Activated naive CD8-positive, alpha-beta T cell treated with anti-CD3 and anti-CD28 coated beads for 36 hours (primary cell): ENCODE measurements at places on chromosomes 4 and X. TPM values are rescaled to one million over a fixed set of nuclear protein-coding genes. Genes with fewer than 3 reads are reported as not detected.

The GPM6B gene
- not detected for total RNA-seq

- no peak overlapping the region for H3K27ac ChIP-seq
- no peak for DNase-seq
- H3K27me3 ChIP-seq: no peaks in the 10 kb centered on the region
- no peak overlapping the region for H3K4me3 ChIP-seq
These were observed 398.6 kb upstream of the RASGEF1B start for GRCh38 chr4:81870275-81870674.

DNA sequence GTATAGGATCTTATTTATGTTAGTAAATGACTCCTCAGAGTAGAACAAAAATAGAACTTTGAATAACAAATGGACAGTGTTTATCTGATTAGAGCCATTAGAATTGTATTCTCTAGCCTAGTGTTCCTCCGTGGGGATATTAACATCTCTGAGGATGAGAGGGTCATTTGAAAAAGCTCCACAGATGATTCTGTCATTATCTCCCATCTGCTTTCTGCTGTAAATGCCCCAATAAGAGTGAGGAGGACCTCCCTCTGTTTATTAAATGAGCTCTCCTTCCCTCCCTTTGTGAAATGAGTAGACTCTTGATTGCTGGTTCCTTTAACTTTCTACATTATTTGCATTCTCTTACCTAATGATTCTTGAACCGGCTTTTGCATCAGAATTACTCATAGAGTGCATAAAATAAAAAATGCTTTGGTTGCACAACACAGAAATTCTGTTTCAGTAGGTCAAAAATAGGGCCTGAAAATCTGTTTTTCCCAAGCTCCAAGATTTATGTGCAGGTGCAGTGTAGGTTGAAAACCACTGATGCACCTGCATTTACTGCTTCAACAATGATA, 18.0 kb downstream of the GC start:
- H3K27ac ChIP-seq: no peak overlapping the region
- H3K4me3 ChIP-seq: no peak overlapping the region
- DNase-seq: no peak
- H3K27me3 ChIP-seq: no peaks in the 10 kb centered on the region
- H3K4me1 ChIP-seq: no peaks in the 10 kb centered on the region

DNA sequence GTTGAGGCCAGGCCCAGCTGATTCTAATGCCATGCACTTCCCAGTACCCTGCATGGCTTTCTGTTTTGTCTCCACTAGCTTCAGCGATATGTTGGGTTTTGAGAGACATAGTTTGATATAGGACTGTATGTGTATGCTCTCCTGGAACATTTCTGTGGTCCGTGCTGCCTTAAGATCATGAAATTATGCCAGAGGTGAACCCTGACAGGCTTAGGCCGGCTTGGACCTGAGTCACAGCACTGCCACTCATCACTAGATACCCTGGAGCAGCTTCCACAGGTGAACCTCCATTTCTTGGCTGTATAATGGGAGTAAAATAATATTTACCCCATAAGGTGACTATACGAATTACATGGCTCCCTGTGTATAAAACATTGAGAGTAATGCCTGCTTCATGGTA, 6.4 kb downstream of the SGMS2 start:
- no peaks in the 10 kb centered on the region for H3K36me3 ChIP-seq
- H3K27ac ChIP-seq: no peak overlapping the region
- no peak for DNase-seq

The C4orf54 gene
- total RNA-seq: not detected

DNA sequence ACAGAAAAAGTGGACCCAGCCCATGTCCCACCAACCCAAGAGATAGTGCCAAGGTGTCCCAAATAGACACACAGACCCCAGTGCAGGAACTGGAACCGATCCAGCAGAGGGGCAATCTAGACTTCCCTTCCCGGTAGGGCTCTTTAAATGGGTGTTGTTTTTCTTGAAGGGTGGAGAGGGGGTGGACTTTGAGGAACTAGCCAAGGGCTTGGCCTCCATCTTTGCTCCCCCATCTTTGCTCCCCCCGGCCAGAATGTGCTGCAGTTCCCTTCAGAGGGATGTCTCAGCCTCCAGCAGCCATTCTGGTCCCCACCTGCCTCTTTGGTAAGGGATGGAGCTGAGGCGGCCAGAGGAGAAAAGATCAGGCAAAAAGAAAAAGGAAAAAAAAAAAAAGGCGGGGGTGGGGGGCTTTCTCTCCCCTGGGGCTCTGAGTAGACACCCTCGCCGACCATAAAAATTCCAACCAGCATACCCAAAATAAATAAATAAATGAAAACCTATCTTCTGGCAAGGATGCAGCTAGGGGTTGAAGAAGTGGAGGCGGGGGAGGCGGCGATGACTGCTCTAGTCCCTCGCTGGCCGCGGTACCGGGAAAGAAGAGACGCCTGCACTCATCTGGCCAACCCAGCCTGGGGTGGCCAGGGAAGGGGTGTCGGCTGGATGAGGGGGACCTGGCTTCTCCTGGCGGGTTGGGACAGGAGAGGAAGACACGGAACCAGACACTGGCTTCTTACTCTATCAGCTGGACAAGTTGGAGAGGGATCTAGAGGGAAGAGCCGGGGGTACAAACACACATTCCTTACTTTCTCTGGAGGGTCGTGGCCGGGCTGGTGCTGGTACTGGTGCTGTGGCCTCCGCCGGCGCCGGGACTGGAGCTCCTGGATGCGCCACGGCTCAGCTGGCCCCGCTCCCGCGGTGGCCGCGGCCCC, 38.5 kb upstream of the IQSEC2 start:
- DNase-seq: no peak
- H3K4me1 ChIP-seq: peaks cover 6% of the 10 kb centered on the region
- H3K27ac ChIP-seq: no peak overlapping the region
- no peaks in the 10 kb centered on the region for H3K36me3 ChIP-seq

The TLR3 gene
- total RNA-seq: not detected

The RPS6KA6 gene
- total RNA-seq: 0.33 TPM

The AFM gene
- not detected for total RNA-seq

GRCh38 chr4:134668237-134668636, 466.6 kb upstream of the PABPC4L start:
- no peaks in the 10 kb centered on the region for H3K36me3 ChIP-seq
- H3K27me3 ChIP-seq: no peaks in the 10 kb centered on the region
- no peak for DNase-seq
- H3K4me1 ChIP-seq: no peaks in the 10 kb centered on the region
- H3K27ac ChIP-seq: no peak overlapping the region

DNA sequence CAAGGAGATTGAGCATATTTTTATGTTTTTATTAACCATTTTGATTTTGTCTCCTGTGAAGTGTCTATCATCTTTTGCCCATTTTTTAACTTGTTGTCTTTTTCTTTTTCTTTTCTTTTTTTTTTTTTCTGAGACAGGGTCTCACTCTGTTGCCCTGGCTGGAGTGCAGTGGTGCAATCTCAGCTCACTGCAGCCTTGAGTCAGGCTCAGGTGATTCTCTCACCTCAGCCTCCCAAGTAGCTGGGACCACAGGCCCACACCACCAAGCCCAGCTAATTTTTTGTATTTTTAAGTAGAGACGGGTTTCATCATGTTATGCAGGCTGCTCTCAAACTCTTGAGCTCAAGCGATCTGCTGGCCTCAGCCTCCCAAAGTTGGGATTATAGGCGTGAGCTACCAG, 4.6 kb upstream of the ADD1 start:
- DNase-seq: no peak
- H3K27ac ChIP-seq: peak overlapping the region; percentile 89
- peaks cover 53% of the 10 kb centered on the region for H3K4me1 ChIP-seq

DNA sequence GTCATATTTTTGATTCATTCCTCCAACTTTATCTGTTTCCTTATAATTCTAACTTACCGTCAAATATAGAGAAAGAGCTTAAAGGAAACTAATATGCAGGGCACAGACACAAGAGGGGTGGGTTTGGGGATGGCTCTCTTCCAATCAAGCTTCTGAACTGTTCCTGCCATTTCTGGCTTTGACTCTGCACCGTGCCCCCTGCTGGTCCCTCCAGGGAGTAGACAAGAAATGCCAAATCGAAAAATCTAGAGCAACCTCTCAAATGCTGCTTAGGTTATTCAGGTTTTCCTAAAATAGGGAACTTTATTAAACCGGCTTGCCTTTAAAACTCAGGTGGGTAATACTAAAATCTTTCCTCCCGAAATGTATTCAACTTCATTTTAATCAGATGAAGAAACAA, 39.8 kb upstream of the VCX3A start:
- H3K4me3 ChIP-seq: no peak overlapping the region
- DNase-seq: no peak
- no peak overlapping the region for H3K27ac ChIP-seq
- no peaks in the 10 kb centered on the region for H3K36me3 ChIP-seq
- H3K27me3 ChIP-seq: no peaks in the 10 kb centered on the region

The GC gene
- total RNA-seq: not detected

DNA sequence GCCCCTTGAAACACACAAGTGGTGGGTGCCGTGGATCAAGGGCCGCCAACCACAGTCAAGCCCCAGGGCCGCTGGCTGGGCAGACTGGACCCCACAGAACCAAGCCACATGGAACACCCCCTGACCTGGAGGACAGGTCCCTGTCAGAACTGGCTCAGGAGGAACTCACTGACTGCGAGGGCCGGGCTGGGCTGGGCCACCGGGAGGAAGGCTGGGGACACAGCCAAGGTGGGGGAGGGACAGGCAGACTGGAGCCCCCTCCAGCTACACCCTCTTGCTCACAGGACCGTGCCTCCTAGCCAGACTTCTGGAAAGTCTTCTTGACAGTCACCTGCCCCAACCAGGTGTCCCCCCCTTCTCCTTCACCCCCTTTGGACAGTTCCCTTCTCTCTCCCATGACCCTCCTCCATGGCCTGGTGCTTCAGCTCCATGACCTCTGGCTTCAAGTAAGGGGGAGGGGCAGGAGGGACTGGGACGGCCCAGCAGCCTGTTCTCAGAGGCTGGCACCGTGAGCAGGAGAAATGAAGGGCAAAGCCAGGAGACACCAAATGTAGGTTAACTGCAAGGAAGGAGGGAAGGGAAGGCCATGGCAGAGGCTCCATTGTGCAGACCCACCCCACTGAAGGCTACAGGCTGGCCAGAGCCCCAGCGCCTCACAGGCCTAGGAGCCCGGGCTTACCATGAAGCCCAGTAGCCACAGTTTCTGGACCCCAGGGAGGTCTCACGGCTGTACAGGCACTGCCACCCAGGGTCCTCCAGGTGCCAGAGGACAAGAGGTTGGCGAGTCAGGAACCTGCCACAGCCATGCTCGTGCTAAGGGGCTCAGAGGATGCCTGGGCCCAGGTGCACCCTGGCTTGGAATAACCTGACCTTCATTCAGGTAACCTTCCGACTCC, 22.6 kb upstream of the DUSP9 start:
- no peaks in the 10 kb centered on the region for H3K4me1 ChIP-seq
- no peak overlapping the region for H3K27ac ChIP-seq
- no peak for DNase-seq
- no peaks in the 10 kb centered on the region for H3K27me3 ChIP-seq
- no peak overlapping the region for H3K4me3 ChIP-seq

The PPEF2 gene
- not detected for total RNA-seq

GRCh38 chrX:109880629-109881028, 122.3 kb upstream of the TMEM164 start:
- H3K27ac ChIP-seq: no peak overlapping the region
- H3K36me3 ChIP-seq: no peaks in the 10 kb centered on the region
- H3K4me3 ChIP-seq: no peak overlapping the region
- DNase-seq: no peak
- H3K27me3 ChIP-seq: no peaks in the 10 kb centered on the region

- H3K4me3 ChIP-seq: no peak overlapping the region
- H3K4me1 ChIP-seq: peaks cover 13% of the 10 kb centered on the region
- no peaks in the 10 kb centered on the region for H3K36me3 ChIP-seq
- no peak for DNase-seq
- H3K27me3 ChIP-seq: no peaks in the 10 kb centered on the region
These were observed 4.2 kb upstream of the AKAP17A start for GRCh38 chrX:1587161-1587560.

The SHROOM3 gene
- 0.10 TPM for total RNA-seq

- no peaks in the 10 kb centered on the region for H3K27me3 ChIP-seq
- no peak overlapping the region for H3K27ac ChIP-seq
- DNase-seq: no peak
- H3K36me3 ChIP-seq: no peaks in the 10 kb centered on the region
- H3K4me1 ChIP-seq: no peaks in the 10 kb centered on the region
These were observed 622.7 kb downstream of the RAPGEF2 start for GRCh38 chr4:159725571-159725970.

DNA sequence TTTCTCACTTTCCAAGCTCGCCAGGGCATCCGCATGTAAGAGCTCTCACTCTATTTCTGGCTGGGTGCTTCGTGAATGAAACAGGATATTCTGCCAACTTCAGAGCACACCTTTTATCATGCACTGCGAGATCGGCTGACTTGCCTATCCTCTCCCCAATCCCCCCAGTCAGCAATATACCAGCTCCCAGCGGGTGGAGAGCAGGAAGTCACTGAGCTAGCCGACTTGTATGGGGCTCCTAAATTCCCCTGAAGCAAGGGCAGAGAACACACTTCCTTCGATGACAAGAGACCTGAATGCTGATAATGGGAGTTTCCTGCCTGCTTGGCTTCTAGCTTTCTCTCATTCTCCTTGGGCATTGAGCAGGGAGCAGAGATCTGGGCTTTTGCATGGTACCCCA, 33.8 kb upstream of the MAMLD1 start:
- no peaks in the 10 kb centered on the region for H3K27me3 ChIP-seq
- no peaks in the 10 kb centered on the region for H3K36me3 ChIP-seq
- no peak overlapping the region for H3K4me3 ChIP-seq

DNA sequence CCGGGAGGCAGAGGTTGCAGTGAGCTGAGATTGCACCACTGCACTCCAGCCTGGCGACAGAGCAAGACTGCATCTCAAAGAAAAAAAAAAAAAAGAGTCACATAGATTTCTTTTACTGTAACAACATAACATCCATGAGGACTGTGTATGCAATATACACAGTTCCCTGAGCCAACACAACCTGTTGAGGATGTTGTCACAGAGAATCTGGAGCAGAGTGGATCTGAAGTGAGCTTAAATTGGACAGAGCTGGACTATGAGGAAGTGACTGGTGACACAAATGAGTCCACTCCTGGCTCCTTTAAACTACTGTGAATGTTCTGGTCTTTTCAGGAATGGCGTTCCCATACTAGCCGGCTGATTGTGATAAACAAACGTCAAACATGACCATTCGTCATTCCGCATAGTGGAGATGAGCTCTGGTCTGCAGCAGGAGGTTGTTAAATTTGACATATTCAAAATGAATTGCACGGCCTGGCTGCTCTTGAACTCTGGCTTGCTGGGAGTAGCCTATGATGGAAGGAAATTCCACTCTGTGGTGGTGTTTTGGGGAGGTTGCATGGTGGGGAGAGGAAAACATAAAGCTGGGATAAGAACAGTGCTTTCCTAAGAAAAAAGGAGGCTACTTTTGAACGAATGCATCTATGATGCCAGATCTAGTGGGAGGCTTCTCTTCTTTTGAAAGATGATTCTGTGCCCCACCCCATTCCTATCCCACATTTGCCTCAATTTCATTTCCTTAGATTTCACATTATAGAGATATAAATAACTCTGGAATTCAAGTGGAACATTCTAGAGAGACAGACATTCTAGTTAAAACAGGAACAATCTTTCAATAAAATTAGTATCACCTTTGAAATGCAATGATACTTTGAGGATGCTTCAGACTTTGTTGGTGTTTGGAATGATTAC, 149.5 kb downstream of the SHROOM3 start:
- H3K4me3 ChIP-seq: no peak overlapping the region
- H3K27me3 ChIP-seq: peaks cover 70% of the 10 kb centered on the region
- DNase-seq: no peak
- H3K27ac ChIP-seq: no peak overlapping the region
- peaks cover 11% of the 10 kb centered on the region for H3K4me1 ChIP-seq
- no peaks in the 10 kb centered on the region for H3K36me3 ChIP-seq
